ENCODE measurements at places on chromosomes 1 and 21.

- DNase-seq: peak; percentile 71
Measured at GRCh38 chr21:45330075-45330781, 42.5 kb upstream of the POFUT2 start.

DNA sequence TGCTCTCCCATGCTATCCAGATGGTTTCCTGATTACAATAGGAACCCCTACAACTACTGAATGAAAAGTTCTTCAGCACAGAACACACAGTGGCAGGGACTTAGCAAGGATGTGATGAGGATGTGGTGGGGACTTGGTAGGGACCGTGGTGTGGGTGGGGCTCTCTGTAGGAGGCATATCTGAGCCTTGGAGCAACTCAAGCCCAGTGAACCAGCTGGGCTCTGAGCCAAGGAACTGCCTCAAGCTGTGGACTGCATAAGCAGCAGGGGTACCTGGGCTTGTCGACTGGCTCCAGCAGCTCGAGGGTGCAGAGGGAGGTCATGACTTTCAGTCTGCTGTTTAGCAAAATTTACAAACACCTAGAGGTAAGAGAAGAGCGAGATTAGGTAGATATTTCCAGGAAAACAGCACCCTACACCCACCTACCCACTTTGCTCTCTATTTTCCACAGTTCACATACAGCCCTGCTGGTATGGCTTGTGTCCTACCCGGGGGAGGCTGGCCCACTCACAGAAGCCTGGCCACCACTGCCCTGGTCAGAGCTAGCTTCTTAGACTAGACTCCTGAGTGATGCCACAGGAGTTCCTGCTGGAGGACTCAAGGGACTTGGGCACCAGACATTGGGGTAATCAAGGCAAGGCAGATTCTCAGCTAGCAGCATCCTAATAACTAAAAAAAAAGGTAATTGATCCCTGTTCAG, 86.8 kb upstream of the GCLM start:
- no peak for DNase-seq

GRCh38 chr1:104235141-104235540, 485.4 kb downstream of the AMY1C start:
- DNase-seq: no peak

DNA sequence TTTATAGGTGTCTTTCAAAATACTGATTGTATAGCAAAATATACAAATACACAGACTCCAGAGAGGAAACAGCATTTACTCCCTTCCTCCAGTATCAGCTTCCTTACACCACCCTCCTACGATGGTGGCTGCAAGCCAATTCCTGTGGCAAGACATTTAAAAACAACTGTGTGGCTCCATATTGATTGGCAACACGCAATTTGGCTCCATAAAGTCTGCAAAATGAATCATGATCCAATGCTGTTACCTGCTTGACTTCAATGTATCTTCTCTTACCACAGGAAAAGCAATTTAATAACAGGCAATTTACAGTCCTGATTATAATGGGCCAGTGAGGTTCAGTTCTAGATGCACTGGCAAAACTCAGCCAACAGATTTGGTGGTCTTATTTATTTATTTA, 19.7 kb upstream of the ATP6V1G3 start:
- no peak for DNase-seq

- DNase-seq: no peak
Measured at GRCh38 chr1:170217517-170218256, 71.9 kb downstream of the NTMT2 start.

DNA sequence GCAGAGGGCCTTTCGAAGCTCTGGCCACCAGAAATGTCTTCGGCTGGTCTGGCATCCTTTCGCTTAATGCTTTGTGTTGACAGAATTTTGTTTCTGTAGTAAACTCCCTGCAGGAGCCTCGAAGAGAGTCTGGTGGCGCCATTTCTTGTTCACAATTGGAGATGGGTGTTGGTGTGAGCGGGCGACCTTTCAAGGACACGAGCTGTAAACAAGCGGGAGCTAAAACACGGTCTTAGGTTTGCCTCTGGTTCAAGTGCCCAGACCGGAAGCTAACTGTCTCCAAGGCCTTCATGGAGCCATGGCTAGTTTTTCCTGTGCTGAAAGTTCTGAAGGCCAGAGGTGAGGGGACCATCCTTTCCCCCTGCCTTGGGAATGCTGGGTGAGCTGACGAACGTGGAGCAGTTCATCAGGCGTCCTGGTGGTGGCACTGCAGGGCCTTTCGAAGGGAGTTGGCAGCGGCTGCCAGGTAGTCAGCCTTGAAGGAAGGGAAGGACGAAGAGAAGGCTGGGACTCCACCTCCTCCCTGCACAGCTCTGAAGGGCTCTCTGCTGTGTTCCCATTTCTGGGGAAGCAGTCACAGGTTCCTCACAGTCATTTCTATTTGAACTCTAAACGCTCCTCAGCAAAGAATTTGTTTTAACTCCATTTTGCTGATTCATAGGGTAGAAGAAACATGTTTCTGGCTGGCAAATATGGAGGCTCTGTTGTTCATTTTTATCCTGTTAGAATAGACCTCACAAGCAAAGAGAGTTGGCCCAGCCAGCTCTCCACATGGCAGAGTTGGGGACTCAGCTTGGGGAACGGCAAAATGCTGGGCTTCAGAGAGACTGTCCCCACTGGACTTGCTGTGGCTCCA, 35.2 kb downstream of the URB2 start:
- no peak for DNase-seq

GRCh38 chr1:194069831-194070218, 883.4 kb upstream of the B3GALT2 start:
- no peak for DNase-seq

- DNase-seq: peak; percentile 15
Measured at GRCh38 chr1:109785446-109786111, 21.9 kb upstream of the EPS8L3 start.

- DNase-seq: peak; percentile 55
Measured at GRCh38 chr21:43297391-43297981, 128.7 kb downstream of the CRYAA start.

- DNase-seq: no peak
Measured at GRCh38 chr1:147849098-147849895, 53.3 kb upstream of the GJA8 start.

DNA sequence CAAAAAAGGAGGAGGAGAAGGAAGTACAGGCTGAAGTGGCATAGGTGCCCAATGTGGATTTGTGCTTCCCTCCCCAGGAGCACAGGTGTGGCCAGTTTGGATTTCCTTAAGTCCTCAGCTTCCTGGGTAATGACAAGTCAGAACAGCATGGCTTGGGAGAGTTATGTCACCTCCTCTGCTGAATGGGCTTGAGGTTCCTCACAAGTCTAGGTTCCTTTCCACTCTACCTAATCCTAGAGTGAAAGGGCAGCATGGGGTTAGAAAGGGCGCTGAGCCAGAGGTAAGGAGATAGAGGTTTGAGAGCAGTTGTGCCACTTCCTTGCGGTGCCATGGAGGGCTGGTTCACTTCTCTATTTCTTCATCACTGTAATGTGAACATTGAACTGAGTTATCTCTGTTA, 35.5 kb upstream of the IL20 start:
- no peak for DNase-seq

GRCh38 chr1:183234660-183235476, 48.8 kb downstream of the LAMC2 start:
- DNase-seq: peak; percentile 86

GRCh38 chr1:203769505-203770343, 4.7 kb downstream of the LAX1 start:
- peak; percentile 84 for DNase-seq

DNA sequence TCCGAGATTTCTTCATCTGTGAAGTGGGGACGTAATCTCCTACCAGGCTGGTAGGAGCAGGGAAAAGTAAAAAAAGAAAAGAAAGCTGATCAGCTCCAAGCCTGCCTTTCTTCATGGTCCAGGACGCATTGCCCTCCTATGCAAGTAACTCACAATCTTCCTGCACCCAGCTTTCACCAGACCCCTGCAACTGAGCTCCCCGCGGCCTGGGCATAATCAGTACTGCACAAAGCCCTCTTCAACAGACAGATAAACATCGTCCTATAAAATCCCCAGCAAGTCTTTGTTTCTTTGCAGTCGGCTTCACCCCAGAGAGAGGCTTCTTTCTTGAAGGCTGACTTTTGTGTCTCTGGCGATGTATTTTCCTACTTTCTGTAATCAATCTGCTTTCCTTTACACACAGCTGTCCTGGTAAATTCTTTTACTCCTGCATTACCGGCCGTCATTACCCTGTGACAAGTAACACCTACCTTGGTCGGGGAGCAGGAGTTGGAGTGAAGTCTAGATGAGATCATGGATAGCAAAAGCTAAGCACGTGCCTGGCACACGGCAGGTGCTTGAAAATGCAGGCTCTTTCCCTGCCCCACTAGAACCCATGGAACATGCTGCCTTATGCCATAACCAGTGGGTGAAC, 8.3 kb downstream of the PADI1 start:
- no peak for DNase-seq
